ENCODE measurements at places on chromosomes 6 and 20.

- no peak for DNase-seq
These were observed 588.4 kb upstream of the CITED2 start for GRCh38 chr6:139962654-139963347.

GRCh38 chr6:70309243-70309642, 6.4 kb upstream of the COL9A1 start:
- no peak for DNase-seq

- DNase-seq, result no peak
These were observed 104.7 kb downstream of the EPM2A start for GRCh38 chr6:145630598-145630997.

DNA sequence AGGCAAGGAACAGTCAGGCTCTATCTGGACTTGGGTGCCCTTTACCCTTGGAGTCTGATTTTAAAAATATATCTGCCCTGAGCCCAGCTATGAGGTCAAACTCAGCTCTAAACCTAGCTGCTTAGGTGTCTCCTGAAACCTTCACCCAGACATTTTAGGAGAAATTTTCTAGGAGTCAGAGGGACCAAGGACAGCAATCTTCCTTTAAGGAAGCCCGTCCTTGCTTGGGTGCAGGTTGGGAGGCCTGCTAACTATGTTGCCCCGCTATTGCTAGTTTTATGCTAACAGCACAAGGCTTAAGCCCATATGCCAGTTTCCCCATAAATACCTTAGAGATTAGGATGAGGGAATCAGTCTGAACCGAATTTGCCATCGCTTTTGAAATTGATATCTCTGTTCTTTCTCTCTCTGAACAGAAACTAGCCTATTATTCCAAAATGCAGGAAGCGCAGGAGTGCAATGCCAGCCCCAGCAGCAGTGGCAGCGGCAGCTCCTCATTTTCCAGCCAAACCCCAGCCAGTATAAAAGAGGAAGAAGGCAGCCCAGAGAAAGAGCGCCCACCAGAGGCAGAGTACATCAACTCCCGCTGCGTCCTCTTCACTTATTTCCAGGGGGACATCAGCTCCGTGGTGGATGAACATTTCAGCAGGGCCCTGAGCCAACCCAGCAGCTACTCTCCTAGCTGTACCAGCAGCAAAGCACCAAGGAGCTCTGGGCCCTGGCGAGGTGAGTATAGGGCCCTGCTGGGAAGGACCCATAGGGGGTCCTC, 2.6 kb downstream of the VGLL2 start:
- DNase-seq, result no peak

GRCh38 chr6:42389736-42390135, 62.0 kb downstream of the TRERF1 start:
- no peak for DNase-seq

DNA sequence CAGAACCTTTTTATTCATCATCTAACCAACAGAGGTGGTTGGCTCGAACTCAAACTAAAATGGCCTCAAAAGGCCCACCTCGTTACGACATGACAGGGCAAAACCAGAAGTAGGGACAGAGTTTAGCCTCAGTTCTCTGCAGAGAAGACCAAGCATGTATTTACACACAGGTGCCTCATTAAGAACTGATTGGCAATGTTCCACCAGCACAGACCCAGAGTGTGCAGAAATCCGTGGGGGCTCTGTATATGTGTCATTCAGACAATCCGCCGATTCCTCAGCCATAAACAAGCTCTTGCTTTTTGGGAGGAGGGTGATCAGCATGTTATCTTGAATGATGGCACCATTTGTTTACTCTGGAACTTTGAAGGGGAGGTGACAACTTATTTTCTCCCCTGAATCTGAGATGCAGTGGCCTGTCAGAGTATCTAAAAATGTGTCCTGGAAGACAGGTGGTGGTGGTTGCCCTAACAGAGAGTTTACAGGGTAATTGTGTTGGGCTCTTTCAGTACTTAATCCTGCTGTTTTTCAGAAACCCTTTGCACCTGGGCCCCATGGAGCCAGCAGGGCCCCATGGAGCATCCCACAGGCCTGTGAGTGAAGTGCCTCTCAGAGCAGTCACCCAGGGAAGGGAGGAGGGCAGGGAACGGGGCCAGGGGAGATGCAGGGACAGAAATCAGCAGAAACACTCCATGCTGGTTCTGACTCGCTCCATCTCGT, 29.1 kb upstream of the C20orf203 start:
- no peak for DNase-seq

GRCh38 chr6:150492507-150492906, 107.2 kb upstream of the PLEKHG1 start:
- DNase-seq, result no peak

DNA sequence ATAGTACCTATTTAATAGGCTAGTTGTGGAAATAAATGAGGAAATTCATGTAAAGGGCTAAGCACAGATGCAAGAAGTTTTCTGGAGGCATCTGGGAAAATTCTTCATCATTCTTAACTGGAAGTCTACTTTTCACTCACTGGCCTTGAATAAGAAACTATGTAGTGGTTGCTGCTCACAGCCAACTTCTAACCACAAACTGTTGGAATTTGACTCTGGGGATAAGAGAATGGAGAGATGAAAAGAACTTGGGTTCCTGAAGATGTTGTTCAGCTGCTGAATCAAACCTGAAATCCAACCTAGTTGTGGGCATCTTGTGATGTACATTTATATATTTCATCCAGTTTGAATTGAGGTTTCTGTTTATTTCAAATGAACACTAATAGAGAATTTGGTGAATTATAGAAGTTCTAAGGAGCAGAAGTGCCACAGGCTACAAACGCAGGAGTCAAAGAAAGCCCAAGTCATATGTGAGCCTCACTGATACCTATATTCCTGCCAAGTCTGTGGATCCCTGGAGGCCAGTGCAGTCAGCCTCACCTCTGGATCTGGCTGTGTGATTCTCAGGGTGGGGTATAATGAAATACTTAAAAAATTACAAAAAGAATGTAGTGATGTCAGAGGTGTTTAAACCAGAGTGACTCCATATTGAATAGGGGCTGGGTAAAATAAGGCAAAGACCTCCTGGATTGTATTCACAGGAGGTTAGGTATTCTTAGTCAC, 18.7 kb upstream of the MEI4 start:
- DNase-seq, result no peak
